Mesothelial cell of epicardium (in vitro differentiated cells): ENCODE measurements at places on chromosomes 2 and 18.

DNA sequence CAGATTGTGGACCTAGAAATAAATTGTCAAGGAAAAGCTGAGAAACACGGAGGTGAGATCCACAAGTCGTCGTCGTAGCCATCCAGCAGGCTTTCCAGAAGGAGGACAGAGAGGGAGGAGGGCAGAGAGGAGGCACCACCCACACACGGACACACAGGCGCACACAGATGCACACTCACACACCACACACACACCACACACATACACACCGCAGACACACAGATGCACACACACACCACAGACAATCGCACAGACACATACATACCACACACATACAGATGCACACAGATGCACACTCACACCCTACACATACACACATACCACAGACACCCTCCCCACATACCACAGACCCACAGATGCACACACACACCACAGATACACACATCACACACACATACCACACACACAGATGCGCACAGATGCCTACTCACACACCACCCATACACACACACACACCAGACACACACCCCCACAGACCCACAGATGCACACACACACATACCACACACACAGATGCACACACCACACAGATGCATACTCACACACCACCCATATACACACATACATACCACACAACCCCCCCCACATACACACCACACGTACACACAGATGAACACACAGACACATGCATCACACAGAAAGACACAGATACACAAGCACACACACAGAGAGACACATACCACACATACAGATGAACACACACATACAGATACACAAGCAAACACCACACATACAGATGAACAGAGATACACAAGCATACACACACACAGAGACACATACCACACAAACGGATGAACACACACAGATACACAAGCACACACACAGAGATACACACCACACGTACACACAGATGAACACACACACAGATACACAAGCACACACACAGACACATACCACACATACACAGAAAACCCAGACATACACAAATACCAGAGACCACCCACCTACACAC, 12.7 kb upstream of the BOK start:
- no peak for DNase-seq

DNA sequence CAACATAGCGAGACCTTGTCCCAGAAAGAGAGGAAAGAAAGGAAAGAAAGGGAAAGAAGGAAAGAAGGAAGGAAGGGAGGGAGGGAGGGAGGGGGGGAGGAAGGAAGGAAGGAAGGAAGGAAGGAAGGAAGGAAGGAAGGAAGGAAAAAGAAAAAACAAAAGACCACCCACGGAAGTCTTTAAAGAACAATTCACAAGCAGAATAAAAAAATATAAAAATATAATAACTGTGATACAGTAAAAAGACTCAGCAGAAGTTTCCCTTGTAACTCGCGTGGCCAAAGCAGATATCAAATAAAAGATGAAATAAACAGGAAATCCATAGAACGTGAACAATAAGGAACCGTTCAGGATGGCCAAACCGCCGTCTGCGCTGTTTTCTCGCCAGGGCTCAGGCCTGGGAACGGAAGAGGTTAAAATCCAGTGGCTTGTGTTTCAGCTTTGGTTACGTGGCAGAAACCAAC, 1.2 kb upstream of the SLC1A4 start:
- no peak for DNase-seq

- no peak for DNase-seq
Measured at GRCh38 chr2:74777161-74777900, 56.6 kb upstream of the HK2 start.

DNA sequence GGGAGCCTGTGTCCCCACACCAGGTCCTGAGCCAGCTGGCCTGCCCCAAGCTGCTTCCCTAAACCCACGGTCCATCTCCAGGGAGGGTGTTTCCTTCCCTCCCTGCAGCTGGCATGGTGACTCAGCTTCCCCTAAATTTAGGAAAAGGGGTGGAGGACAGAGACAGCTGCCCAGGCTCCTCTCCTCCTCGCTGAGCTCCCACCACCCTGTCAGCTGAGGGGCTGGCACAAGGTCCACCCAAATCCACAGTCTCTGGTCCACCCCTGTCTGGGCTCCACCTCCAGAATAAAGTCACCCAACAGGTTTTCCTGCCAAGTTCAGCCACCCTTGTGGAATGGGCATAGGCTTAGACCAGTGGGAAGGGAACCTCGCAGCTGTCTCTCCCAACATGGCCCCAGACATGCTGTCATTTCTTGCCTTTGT, 156.5 kb downstream of the TNS1 start:
- DNase-seq = no peak

DNA sequence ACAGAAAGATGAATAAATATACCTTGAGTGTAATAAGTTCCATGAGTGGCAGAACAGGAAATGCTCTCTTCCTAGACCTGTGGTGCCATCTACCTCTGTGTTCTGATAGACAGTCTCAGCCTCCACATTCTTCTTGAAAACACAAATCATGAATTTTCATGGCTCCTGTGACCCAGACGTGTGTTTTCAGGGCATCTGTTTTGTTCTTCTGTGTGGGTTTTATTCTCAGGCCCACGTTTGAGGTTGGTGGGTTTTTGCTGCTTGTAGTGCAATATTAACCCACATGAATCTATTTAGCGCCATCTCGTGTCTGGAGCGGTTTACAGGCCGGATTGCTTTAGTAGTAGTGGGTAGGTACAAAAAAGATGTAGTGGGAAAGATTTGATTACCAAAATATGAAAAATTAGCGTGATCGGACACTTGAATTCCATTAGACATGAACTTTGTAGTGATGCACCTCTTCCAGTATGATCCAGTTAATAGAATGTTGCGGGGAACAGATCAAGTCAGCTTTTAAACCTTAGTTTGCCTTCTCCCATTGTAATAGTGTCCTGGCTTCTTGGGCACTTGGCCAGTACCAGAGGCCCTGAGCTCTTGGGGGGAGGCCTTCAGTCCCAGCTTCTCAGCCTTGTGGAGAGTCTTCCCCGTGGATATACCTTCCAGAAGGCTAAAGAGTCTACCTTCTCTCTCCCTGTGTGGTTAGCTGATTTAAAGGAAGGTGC, 256.5 kb downstream of the TPGS2 start:
- no peak for DNase-seq

GRCh38 chr2:102435741-102436140, 12.8 kb downstream of the IL18RAP start:
- DNase-seq = no peak
